ENCODE measurements at places on chromosomes 11 and 22.

- DNase-seq: no peak
These were observed 6.9 kb downstream of the SMCO4 start for GRCh38 chr11:93536101-93536861.

- peak; percentile 87 for DNase-seq
These were observed 30.9 kb downstream of the C22orf31 start for GRCh38 chr22:29030618-29031226.

DNA sequence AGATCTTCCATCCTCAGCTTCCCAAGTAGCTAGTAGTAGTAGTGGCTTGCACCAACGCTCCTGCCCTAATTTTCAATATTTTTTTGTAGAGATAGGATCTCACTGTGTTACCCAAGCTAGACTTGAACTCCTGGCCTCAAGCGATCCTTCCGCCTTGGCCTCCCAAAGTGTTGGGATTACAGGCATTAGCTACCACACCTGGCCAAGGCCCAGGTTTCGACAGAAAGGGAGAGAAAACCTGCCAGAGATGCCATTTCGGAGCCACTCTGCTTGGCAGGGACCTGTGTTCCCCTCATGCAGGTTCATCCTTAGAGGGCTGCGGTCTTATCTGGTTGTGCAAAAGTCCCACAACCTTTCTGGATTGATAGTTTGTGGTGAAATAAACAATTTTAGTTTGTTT, 41.4 kb downstream of the FAM83F start:
- no peak for DNase-seq

GRCh38 chr22:28231441-28231840, 312.4 kb upstream of the PITPNB start:
- DNase-seq: no peak

DNA sequence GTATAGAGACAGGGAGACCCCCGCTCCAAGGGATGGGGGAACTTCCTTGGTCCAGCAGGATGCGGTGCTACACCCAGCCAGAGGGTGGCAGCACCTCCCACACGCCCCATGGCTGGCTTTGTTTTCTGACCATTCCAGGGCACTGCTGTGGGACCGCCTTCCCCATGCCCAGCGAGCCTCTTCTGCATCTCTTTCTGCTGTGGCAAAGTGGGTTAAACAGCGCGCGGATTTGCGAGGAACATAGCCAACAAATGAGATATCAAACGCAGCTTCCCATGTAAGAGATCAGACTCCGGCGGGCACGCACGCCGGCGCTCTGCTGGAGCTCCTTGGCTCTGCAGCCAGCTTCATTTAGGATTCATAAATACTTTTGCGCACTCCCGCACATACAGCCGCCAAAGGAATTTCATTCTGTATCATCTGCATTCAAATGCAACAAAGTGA, 485.8 kb upstream of the CADM1 start:
- peak; percentile 24 for DNase-seq

DNA sequence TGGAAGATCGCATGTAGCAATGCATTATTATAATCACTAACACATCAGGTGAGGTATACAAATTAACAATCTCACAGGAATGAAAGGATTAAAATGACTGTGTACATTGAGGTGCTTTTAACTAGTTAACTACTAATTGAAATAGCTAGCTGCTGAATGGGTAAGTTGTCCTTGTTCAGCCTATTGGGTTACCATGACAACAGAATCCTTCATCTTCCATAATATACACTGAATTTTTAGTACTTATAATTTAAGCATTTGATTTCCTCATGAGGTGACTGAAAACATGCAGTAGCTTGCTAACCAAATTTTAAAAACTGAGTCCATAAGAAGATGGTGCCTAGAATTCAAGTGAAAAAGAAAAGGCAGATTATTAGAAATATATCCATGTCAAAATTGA, 347.9 kb downstream of the FAT3 start:
- DNase-seq: no peak

DNA sequence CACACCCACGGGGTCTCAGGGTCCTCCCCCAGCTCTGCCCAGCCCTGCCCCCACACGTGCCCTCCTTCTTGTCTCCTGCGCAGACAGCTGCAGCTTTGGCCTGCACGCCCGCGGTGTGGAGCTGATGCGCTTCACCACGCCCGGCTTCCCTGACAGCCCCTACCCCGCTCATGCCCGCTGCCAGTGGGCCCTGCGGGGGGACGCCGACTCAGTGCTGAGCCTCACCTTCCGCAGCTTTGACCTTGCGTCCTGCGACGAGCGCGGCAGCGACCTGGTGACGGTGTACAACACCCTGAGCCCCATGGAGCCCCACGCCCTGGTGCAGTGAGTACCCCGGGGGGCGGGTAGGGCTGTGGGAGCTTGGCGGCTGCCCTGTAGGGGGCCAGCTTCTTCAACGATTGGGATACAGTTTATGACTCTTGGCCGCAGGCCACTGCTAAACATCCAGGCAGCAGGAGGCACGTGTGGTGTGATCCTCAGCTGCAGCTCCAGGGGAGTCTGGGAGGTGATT, 30.8 kb downstream of the ST14 start:
- DNase-seq: peak; percentile 72

DNA sequence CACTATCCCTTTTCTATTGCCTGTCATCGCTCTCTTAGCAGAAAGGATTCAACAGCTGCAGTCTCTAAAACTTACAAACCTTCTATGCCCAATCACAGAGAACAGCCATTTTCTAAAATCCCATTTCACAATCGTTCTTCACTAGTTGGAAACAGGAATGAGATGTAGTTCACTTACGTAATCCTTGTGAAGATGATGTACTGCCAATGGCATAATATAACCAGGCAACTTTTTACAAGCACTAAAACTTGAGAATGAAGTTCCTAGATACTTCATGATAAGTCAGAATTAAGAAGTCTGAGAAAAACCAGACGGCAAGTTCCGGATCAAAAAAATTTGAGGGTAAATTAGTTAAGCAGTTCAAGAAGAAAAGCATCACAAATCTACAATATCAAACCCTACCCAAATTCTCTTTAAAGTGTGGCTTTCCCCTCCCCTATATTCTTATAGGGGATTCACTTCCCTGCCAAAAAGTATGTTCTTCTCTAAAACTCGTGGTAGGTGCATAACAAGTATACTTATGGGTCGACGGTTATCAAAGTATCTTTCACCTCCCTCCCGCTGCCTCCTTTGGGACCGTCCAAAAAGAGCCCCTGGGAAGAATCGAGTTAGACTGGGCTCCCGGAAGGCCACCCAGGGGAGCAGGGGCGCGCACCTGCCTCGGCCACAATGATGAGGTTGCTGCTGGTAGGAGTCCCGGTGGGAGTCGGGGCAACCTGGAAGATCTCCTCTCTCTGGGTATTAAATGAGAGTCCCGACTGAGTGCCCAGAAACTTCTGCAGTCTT, 666 bp downstream of the MSANTD4 start:
- no peak for DNase-seq

DNA sequence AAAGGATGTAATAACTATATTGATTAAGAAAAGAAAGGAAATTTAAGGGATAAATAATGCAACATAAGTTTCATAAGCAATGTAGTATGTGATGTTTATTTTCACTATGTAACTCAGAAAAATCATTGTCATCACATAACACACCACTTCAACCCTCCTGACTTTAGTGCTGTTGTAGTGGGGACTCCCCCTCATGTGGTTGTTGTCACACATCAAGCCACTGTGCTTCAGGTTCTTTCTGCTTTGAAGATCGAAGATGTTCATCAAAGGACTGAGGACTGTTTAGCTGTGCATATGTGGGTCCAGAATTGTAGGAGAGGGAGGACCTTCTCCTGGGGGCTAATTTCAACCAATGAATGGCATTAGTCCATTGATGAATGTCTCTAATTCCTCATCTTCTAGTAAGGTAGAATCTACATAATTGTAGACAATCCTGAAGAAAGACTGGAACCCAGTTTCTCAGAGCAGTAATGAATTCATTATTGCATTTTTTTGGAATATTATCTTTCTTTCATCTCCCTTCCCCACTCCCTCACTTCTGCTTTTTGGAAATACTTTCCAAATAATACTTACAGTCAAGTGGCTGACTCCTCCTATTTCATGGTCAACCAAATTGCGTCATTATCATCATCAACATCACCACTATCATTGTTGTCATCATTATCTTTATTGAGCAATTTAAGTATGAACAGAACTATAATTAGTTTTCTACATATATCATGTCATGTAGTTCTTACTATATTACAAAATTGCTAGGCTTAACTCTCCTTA, 9.8 kb upstream of the CARD16 start:
- no peak for DNase-seq

DNA sequence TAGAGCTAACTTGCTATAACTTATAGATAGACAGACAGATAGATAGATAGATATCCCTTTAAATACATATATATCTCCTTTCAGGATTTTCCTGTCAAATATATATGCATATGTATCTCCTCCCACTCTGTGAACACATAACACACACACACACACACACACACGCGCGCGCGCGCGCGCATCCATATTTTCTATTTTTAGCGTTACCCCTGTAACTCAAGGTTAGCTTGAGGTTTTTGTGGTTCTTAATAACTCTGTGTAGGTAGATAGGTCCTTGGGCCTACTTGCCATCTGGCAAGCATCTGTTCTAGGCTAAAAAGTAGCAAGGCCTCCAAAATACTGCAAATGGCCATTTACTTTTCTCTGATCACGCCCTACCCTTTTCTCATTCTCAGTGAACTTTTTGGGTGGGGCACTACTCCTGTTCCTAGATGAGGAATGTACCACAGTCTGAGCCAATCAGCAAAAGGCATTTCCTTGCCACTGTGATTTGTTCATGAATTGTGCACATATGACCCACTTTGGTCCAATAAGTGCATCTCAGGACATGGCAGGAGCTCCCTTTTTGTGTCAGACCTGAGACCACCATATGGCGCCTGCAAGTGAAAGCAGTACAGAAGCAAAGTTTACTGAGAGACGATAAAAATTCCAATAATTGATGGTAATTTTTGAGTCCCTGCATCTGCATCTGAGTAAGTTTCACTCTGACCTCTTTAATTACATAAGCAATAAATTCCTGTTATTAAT, 740.5 kb upstream of the API5 start:
- no peak for DNase-seq

- DNase-seq: no peak
These were observed 10.2 kb downstream of the B3GNT6 start for GRCh38 chr11:77044356-77044755.

DNA sequence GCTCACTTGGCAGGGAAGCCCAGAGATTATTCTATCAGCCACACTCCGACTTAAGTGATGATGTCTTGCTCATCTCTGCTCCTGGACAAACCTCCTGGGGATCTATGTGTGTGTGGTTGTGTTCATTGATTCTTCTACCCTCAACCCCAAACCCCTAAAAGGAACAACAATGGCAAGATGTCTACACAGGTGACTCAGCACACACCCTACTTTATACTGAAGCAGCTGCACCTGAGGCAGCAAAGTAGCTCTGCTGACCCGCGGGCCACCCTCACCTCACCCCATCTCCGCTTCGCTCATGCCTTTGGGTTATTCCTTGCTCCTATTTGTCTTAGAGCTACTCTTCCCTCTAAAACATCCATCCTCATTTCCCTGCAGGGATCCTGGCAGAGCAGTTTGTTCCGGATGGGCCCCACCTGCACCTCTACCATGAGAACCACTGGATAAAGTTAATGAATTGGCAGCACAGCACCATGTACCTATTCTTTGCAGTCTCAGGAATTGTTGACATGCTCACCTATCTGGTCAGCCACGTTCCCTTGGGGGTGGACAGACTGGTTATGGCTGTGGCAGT, 38.7 kb downstream of the TMEM45B start:
- no peak for DNase-seq

DNA sequence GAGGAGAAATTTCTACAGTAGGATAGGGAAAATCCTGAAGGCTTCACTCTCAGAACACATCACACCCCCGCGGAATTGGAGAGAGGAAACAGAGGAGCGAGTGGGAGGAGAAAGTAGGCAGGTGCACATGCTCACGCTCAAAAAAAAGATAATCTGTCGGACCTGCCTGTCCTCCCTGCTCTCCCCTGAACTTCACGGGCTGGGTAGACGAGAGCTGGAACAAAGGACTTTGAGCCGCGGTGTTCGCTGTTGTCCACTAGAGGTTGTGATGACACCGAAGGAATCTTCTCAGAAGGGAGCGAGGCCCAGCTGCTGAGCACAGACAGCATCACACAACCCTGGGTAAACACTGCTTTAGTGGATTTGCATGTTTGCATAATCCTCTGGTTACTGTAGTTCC, 5.0 kb downstream of the SEZ6L start:
- DNase-seq: no peak

DNA sequence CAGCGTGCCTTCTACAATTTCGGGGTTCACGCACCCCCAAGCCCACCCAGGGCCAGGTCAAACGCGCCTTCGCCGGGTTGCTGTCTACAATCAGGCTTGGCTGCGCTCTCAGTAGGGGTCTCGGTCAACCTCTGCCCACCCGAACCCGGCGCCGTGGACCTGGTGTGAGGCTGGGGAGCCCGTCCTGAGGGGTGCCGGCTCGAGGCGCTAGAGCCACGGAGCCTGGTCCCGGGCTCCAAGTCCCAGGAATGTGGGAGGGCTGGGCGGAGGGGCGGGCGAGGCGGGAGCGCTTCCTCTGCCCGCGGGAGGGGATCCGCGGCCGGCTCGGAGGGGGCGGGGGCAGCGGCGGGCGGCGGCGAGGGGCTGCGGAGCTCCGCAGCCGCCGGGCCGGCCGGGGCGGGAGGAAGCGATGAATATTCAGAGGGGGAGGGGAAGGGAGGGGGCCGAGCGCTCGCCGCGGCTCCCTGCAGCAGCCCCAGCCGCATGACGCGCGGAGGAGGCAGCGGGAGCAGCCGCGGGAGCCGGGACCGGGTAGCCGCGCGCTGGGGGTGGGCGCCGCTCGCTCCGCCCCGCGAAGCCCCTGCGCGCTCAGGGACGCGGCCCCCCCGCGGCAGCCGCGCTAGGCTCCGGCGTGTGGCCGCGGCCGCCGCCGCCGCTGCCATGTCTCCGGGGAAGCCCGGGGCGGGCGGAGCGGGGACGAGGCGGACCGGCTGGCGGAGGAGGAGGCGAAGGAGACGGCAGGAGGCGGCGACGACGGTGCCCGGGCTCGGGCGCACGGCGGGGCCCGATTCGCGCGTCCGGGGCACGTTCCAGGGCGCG, at the start of gene PTPRJ:
TSS of gene PTPRJ (plus strand) at position 472 of the 819 bp plus-strand sequence. CDS start 354 bp downstream, outside the sequence.
- peak; percentile 70 for DNase-seq

GRCh38 chr11:45262900-45263299, 23.2 kb downstream of the SYT13 start:
- DNase-seq: peak; percentile 38

Measured in left colon (tissue), 2 donors.